ENCODE measurements at places on chromosomes 13 and 19.

- no peak for DNase-seq
Observed at GRCh38 chr13:21014502-21015170, 46.8 kb downstream of the LATS2 start.

DNA sequence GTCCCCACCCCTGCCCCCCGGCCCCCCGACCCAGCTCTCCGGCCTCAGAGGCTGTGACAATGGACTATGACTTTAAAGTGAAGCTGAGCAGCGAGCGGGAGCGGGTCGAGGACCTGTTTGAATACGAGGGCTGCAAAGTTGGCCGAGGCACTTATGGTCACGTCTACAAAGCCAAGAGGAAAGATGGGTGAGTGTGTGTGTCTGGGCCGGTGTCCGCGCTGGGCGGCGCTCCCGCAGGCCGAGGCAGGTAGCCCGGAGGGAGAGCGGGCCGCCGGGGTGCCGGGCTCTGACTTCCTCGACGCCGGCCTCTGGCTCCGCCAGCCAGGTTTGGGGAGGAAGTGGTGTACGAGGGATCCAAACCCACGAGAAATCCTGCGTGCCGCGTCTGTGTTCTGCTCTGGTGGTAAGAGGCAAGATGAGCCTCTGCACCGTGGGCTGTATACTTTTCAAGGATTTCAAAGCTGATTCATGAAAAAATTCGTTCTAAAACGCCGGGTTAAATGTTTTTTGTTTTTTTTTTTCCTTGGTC is 718 bp downstream of the CDK8 start:
- DNase-seq: peak; percentile 67

DNA sequence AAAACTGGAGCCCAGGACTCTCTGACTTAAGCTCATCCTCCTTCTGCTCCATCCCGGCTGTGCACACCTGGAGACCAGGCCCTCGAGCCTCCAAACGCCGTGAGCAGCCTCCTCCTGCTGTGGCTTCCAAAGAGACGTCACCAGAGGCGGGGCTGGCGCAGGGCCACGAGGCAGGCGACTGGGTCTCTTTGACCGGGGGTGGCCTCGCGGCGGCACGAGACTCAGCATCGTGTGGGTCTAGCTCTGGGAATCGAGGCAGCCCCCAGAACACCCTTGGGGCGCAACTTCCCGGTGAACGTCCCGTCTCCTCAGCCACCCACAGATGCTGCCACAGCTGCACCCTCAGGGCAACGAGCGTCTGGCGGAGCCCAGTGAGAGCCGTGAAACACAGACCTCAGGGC is 22.8 kb downstream of the RASA3 start:
- peak; percentile 56 for DNase-seq

DNA sequence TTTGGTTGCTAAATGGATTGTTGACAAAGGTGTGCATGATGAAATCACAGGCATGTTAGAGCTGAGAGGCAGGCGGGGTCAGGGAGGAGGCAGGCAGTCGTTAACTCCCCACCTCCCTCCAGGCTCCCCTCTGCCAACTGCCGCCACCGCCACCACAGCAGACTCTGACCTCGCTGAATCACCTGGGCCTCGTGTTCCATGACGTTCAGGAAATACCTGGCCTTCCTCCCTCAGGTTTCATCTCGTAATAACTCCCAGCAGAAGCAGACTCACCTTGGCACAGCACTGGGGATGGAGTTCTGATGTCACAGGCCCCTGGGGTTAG is 198.5 kb downstream of the KATNAL1 start:
- no peak for DNase-seq

- peak; percentile 87 for DNase-seq
Observed at GRCh38 chr19:34772697-34773554, at the start of gene ZNF599. Gene ZNF599 (minus strand): TSS chr19:34773215. CDS start chr19:34772841, 374 bp downstream.

DNA sequence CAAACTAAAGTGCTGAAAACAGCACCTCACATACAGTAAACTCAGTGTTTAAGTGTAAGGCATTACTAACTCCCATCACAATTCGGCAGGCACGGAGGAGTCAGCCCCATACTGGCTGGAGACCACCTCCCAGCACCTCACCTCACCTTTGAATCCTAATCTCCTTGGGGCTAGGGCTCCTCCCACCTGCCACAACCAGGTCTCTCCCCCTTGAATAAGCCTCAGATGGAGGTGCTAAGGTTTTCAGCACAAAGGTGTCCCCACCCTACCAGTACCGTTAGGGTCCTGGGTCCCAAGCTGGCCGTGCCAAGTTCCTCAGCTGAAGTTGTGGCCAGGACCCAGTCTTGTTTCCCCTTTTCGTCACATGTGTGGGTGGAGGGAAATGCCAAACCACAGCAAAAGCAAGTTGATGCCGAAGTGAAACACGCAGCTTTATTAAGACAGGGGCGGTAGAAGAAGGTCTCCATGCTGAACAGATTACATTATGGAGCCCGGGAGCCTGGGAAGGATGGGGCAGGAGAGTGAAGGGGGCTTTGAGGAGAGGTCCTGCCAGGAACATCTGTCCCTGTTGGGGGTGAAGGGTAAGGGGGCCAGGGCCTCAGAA is at the start of gene IGFLR1:
Gene IGFLR1, minus strand, starts transcription at position 332 of the 604 bp plus-strand sequence. CDS start 1,272 bp downstream, outside the sequence.
- peak; percentile 85 for DNase-seq

DNA sequence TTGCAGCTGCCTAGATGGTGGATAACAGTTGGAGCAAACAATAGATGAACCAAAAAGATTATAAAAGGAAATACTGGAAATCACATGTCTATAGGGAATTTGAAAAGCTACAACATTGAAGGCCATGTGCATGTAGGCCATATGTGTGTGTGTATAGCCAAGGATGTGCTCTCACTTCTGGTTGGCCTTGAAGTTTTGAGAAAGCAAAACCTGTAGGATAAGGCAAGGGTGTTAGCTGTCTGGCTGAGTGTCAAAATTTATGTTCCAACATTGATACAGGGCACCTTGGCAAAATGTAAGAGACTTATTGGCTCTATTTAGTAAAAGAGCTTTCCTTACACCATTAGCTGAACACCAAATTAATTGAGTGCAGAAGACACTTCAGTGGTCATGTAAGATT is 1723.6 kb upstream of the PCDH20 start:
- no peak for DNase-seq

- DNase-seq: no peak
Observed at GRCh38 chr13:86986448-86986847, 684.7 kb upstream of the SLITRK5 start.

- no peak for DNase-seq
Observed at GRCh38 chr19:18231775-18232174, 5.5 kb upstream of the PDE4C start.

DNA sequence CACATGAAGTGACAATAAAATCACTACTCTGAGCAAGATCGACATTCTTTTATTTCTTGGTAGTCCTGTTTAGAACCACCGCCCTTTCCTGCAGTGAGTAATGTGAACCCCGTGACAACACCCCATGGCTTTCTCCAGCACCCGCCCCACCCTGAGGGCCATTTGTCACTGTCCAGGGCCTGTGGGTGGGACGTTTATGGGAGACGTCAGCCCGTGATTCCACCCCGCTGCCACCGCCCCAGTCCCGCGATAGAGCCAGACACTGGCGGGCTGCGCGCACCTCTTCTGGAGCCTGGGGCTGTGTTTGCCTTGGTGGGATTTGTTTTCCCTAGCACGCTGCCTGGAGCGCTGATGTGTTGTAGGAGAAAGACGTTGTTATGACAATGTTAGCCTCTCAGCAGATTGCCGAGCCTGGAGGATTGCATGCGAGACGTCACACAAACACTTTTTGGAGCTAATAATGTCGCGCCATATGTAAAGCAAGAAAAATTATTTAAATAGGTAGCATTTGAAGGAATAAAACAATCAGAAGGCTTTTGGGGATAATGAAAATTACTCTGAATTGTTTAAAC is 263.7 kb downstream of the TEX29 start:
- no peak for DNase-seq

DNA sequence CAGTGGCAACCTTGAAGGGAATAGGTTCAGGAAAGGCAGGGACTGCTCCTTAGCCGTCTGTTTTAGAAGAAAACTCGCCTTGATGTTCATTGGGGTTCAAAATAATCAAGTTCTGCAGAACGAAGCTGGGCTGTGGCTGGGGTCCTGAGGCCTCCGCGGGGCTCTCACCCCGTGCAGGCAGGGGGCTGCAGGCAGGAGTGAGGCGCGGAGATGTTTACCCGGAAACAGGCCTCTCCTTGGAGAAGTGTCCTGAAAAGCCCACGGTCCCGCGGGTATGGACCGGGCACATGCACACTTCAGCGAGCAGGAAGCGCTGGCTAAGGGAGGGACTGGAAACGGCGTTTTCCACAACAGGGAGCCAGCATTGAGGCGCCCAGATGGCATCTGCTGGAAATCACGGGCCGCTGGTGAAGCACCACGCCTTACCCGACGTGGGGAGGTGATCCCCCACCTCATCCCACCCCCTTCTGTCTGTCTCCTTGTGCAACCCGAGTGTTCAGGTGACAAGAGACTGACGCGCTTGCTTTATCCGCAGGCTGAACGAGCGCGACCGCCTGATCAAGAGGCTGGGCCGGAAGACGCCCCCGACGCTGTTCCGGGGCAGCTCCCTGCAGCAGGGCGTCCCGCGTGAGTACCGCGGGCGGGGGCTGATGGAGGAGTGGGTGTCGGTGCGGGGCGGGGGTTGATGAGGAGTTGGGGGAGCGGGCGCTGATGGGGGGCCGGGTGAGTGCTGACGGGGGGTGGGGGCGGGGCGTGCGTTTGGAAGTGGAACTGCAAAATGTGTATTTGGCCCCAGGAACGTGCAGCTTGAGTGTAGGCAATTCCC is 39.6 kb downstream of the SHISA2 start:
- peak; percentile 68 for DNase-seq

GRCh38 chr19:19096641-19097627 is 33.1 kb downstream of the SLC25A42 start:
- no peak for DNase-seq

- DNase-seq: no peak
Observed at GRCh38 chr19:58374200-58374599, 6.6 kb downstream of the ZNF837 start.

GRCh38 chr13:50376895-50377575 is 361.8 kb downstream of the KCNRG start:
- DNase-seq: no peak

- DNase-seq: no peak
Observed at GRCh38 chr19:2371656-2372055, 11.6 kb downstream of the TMPRSS9 start.

- no peak for DNase-seq
Observed at GRCh38 chr13:59801107-59801880, 362.4 kb downstream of the DIAPH3 start.

DNA sequence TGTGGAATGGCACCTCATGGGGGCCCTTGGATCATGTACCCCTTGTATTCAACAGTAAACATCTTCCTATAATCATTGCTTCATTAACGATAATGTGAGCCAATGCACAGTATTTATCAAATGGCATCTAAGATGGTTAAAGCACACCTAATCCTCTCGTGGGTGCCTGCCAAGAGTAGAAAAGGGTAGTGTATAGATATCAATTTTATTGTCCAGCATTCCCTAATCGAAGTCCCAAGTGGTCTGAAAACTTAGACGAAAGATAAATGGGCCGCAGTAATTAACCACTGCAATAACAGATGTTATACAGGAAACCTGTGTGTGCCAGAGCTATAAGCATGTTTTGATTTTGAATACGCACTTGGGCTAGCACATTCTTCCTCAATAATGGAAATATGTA is 667 bp upstream of the MBNL2 start:
- no peak for DNase-seq

GRCh38 chr13:41713405-41713804 is 247.5 kb downstream of the VWA8 start:
- no peak for DNase-seq

GRCh38 chr13:110592665-110593064 is 22.7 kb upstream of the NAXD start:
- no peak for DNase-seq

DNA sequence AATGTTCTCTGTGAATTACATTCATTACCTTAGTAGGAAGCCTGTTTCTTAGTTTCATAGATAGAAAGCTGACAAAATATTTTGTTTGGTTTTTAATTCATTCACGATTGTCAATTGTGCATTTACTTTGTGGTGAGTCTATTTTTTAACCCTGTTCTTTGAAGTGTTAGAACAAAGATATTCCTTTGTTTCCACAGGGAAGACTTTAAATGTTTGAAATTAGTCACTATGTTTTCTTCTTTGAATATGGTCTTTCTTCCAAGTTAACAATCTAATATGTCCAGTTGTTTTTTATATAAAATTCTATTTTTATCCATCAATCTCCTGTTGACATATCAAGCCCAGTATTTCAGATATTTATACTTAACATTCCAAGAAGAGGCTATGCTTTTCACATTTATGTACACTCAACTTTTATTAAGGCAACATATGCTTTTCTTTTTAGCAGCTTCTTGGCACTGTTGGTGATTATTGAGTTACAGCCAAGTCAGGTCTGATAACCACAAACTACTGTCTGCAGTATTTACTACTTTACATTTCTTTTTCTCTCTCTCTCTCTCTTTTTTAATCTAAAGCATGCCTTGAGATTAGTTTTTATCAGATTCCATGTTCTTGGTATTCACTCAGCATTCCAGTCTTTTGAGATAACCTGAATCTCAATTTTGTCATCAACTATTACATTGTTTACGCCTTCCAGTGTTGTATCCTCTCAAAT is 812.8 kb upstream of the SLC10A2 start:
- DNase-seq: no peak

GRCh38 chr13:22121146-22121739 is 450.4 kb downstream of the FGF9 start:
- DNase-seq: no peak

GRCh38 chr13:113875429-113875815 is 11.5 kb upstream of the GAS6 start:
- DNase-seq: no peak

DNA sequence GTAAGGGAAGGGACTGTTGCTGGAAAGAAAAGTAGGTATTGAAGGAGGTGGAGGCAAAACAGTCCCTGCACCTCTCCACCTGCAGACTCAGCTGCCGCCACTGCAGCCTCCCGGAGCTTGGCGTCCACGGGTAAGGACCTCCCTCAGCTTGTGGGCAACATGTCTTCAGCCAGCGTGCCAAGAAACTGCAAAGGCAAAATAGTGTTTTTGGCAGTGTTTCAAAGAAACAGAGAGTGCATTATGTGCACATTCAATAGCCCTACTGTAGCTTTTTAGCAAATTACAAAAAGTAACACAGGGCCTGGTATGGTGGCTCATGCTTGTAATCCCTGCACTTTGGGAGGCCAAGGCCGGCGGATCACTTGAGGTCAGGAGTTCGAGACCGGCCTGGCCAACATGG is 57.4 kb downstream of the ATP11A start:
- DNase-seq: no peak

All from activated naive CD4-positive, alpha-beta T cell treated with anti-CD3 and anti-CD28 coated beads, Interleukin-2, amount 50 U/mL, for 72 hours (primary cell).